ENCODE measurements at places on chromosomes 6 and 20. TPM values are rescaled to one million over a fixed set of nuclear protein-coding genes. Genes with fewer than 3 reads are reported as not detected.

The TJAP1 gene
- 16.0 TPM for total RNA-seq

The FITM2 gene
- total RNA-seq, result 7.8 TPM

The DEFB112 gene
- total RNA-seq, result not detected

The TREML2 gene
- not detected for total RNA-seq

The CABLES2 gene
- 3.9 TPM for total RNA-seq

The MUC22 gene
- total RNA-seq, result not detected

The POU5F1 gene
- total RNA-seq, result not detected

The SLC25A27 gene
- 1.3 TPM for total RNA-seq

The PGK2 gene
- not detected for total RNA-seq

The KIAA1755 gene
- total RNA-seq, result 0.19 TPM

The TXLNB gene
- 0.38 TPM for total RNA-seq

The KCNK5 gene
- not detected for total RNA-seq

The TAAR2 gene
- total RNA-seq, result not detected

The NMBR gene
- total RNA-seq, result under 0.01 TPM

The OTOR gene
- not detected for total RNA-seq

The NKAIN2 gene
- not detected for total RNA-seq

The TCP11 gene
- not detected for total RNA-seq

The HUS1B gene
- total RNA-seq, result 0.98 TPM

The CNR1 gene
- 1.3 TPM for total RNA-seq

The SMPD2 gene
- 12.5 TPM for total RNA-seq

The LPA gene
- total RNA-seq, result not detected

The PAK5 gene
- not detected for total RNA-seq

The HMGCLL1 gene
- not detected for total RNA-seq

The PNPLA1 gene
- not detected for total RNA-seq

The FAM209B gene
- total RNA-seq, result not detected

The SIM1 gene
- total RNA-seq, result 0.33 TPM

The CLVS2 gene
- not detected for total RNA-seq

The VNN1 gene
- total RNA-seq, result 0.29 TPM

The KHDRBS2 gene
- not detected for total RNA-seq

The OR2H2 gene
- not detected for total RNA-seq

The LHFPL5 gene
- not detected for total RNA-seq

The TRAPPC3L gene
- 0.33 TPM for total RNA-seq

The GRM1 gene
- total RNA-seq, result not detected

The SH3BGRL2 gene
- total RNA-seq, result 33.1 TPM

The BPIFB2 gene
- not detected for total RNA-seq

The SLC17A5 gene
- 26.5 TPM for total RNA-seq

The TFAP2D gene
- not detected for total RNA-seq

The BANF2 gene
- total RNA-seq, result not detected

The MYBL2 gene
- total RNA-seq, result 24.5 TPM

The NFATC2 gene
- 6.9 TPM for total RNA-seq

The DSE gene
- total RNA-seq, result 24.3 TPM

The DOK5 gene
- 0.98 TPM for total RNA-seq

The ID1 gene
- total RNA-seq, result 251 TPM

The CDYL gene
- 78.1 TPM for total RNA-seq

The PPT2 gene
- 81.7 TPM for total RNA-seq

The ALDH8A1 gene
- total RNA-seq, result 0.48 TPM

The SPINT4 gene
- not detected for total RNA-seq

The HSPA1L gene
- 0.98 TPM for total RNA-seq

The FLRT3 gene
- total RNA-seq, result 0.96 TPM

The SAPCD1 gene
- not detected for total RNA-seq

The SIRPB1 gene
- total RNA-seq, result 1.6 TPM

Measured in vein endothelial cell (primary cell).